ENCODE measurements at places on chromosomes 7 and 10.

- DNase-seq, result peak; percentile 68
Observed at GRCh38 chr7:27933671-27934565, 194.0 kb downstream of the TAX1BP1 start.

- peak; percentile 80 for DNase-seq
Observed at GRCh38 chr10:62380016-62380415, 5.8 kb downstream of the ZNF365 start.

DNA sequence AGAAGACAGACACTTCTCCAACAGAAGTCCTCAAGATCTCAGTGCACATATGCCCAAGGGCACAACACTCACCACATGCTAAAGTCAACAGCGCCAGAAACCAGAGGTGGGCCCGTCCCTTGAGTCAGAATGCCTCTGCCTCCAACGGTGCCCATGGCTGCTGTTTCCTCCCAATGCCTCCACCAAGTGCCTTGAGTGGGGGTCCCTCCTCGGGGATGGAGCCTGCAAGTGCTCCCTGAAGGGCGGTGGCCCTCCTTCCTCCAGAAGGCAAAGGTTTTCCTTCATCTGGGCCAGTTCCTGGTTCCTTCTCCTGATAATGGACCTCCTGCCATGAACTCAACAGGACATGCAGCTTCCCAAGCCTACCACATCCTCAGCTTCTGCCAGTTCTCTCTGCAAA is 58.5 kb downstream of the TNS3 start:
- DNase-seq, result no peak

GRCh38 chr7:128869944-128870285 is 7.3 kb downstream of the ATP6V1F start:
- DNase-seq, result no peak

DNA sequence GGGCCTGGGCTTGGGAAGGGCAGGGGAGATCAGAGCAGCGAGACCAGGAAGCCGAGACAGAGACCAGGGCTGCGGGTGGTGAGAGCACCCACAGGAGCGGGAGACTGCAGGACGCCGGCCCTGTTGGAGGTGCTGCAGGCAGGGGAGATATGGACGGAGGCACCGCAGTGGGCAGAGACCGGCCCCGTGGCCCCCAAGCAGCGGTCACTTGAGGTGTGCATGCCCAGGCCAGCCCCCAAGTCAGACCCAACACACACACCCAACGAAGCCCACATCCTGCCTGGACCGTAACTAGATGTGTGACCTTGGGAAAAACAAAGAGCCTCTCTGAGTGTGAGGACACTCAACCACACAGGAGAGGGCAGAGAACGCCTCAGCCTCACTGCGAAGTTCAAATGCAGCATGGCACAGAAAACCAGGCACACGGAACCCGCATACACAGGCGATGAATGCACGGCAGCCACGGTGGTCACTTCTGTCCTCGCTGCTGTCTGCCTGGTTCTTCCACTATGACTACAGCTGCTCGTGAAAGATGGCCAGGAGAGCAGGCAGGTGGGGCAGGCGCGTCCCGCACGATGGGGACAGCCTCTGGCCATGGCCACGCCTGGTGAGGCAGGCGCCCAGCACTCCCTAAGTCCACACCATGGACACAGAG is 214.7 kb downstream of the MAD1L1 start:
- no peak for DNase-seq

- DNase-seq, result peak; percentile 10
Observed at GRCh38 chr10:27474741-27475140, 29.4 kb upstream of the RAB18 start.

DNA sequence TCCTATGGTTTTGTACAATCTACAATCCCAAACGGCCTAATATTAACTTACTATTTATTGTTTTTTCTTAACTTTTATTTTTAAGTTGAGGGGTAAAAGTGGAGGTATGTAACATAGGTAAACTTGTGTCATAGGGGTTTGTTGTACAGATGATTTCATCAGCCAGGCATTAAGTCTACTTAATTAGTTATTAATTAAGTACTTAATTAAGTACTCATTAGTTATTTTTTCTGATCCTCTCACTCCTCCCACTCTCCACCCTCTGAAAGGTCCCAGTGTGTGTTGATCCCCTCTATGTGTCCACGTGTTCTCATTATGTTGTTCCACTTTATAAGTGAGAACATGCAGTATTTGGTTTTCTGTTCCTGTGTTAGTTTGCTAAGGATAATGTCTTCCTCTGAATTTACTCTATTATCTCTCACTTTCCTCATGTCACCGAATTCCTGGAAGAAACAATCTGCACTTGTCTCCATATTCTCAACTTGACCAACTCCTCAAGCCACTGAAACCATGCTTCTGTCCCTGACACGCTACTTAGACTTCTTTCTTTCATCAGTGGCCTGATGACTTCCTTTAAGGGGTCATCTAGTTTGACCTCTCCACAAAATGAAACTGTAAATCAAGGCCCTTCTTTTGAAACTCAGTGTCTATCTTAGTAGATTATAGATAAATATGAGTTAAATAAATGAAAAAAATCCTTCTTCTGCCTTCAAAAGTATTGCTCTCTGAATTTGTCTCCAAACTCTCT is 9.1 kb downstream of the CACNA2D1 start:
- no peak for DNase-seq

DNA sequence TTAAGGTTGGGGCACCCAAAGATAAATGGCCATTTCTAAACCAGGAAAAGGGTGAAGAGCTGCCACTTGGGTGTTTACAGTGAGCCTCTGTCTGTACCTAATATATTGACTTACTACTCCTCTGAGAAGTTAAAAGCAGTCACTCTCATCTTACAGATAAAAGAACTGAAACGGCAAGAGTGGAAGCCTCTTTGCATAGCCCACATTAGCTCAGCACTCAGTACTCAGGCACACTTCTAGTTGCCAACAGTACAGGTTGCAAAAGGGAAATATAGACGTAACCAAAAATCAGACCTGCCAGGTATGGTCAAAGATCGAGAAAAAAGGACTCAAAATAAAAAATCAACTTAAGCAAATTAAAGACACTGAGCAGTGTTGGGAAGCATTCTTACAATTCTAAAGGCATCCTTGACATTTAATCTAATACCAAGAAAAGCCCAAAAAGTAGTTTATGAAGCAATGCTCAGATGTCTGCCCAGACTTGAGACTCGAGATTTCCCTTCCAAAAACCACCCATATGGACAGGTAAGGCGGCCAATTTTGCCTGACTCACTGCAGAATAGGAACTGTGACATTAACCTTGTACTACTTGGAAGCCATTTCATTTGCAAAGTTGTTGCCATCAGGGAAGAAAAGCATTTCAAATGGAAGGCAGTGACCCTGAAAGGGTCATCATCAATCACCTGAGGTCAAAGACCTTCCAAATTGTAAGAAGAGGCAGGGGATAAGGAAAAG is 139.3 kb downstream of the SLC25A13 start:
- DNase-seq, result no peak

GRCh38 chr10:117272195-117273076 is 31.5 kb downstream of the SLC18A2 start:
- no peak for DNase-seq

DNA sequence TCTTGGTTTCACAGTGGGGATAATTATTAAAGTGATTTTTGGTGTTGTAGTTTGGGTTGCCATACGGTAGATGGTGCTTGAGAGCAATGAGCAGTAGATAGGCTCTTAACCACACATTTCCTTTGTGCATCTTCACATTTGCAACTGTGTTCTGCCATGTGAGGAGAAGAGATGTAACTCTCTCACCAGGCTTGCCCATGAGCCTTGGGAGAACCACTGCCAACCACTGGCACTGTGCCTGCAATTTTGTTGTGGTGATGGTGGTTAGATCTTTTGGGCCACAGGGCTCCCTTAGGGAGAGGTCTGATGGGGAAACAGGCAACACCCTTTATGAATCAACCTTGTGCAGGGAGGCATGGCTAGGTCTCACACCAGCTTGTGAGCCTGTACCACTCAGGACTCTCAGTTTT is 204.3 kb downstream of the CCDC7 start:
- no peak for DNase-seq

GRCh38 chr7:155804431-155804831 is 7.8 kb downstream of the SHH start:
- DNase-seq, result no peak

DNA sequence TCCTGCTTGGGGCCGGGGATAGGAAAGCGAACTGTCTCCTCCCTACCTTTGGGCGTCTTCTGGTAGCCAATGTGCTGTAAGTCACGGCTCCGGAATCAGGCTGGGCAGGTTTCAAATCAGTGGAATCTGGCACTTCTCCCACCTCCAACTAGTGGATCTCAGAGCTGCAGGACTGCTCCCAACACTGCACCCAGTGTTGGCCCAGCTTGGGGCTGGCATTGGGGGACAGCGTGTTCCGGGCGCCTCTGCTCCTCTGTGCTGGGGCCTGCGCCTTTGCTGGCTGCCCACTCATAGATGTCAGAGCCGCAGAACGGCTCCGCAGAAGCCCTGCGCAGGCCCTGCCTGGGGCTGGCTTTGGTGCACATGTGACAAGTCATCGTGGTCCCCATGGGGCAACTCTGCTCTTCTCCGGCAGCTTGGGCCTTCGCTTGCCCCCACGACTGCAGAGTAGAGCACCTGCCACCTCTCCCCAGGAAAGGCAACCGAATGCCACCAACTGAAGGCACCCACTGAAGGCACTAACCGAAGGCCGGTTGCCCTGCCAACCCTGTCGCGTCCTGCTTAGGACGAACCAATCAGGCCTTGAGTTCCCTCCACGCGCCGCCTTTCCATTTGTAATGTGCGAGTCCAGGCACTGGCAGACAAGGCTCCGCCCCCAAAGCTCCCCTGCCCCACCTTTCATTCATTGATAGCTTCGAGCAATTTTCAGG is 85.5 kb upstream of the ABI1 start:
- DNase-seq, result no peak

DNA sequence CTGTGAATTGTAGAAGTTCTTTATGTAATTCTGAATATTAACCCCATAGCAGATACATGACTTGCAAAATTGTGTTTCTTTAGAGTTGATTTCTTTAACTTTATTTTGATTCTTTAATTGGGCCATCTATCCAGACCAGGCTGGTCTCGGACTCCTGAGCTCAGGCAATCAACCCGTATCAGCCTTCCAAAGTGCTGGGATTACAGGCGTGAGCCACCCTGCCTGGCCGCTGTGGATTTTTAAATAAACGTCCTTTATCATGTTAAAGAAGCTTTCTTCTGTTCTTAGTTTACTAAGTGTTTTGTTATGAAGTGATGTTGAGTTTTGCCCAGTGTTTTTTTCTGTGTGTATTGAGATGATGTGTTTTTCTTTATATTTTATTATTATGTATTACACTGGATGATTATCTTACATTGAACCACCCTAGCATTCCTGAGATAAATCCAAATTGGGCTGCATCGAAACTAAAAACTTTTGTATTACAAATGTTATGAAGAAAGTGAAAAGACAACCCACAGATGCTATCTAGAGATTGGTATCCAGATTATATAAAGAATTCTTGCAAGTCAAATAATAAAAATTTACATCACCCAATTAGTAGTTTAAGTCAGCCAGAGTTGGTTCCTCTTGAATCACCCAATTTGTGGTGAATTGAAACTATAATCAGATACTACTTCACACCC is 118.1 kb downstream of the TPST1 start:
- no peak for DNase-seq

- DNase-seq, result peak; percentile 34
Observed at GRCh38 chr10:73117976-73118743, 7.9 kb downstream of the NUDT13 start.

Data from fibroblast of skin of abdomen (primary cell).